ENCODE measurements at places on chromosomes 6 and 20. TPM values are rescaled to one million over a fixed set of nuclear protein-coding genes. Genes with fewer than 3 reads are reported as not detected.

- no peak for DNase-seq
These were observed 274.0 kb upstream of the POU3F2 start for GRCh38 chr6:98560418-98560817.

DNA sequence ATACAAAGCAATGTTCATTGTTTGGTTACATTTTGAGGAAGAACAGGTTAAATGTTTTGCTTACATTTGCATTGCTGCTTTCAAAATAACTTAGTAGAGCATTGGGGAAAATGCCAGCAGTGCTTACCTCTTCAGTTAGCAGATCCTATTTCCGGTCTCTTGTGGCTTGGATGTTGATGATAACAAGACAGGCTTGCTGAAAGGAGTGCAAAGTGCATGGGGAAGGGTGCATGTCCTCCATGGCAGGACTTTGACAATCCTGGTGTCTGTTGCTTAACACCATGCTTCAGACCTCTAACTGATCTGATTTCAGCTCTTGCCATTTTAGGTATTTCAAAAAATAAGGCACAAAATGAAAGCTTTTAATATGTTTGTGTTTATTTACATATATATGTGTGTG lies 21.1 kb downstream of the TPD52L1 start:
- no peak for DNase-seq

GRCh38 chr6:135909737-135910387 lies 58.4 kb downstream of the PDE7B start:
- no peak for DNase-seq

Gene IL17A
- total RNA-seq = not detected

Gene IRAK1BP1
- total RNA-seq = 6.2 TPM

Gene L3MBTL3
- 4.1 TPM for total RNA-seq

Gene RAB5IF
- 69.9 TPM for total RNA-seq

DNA sequence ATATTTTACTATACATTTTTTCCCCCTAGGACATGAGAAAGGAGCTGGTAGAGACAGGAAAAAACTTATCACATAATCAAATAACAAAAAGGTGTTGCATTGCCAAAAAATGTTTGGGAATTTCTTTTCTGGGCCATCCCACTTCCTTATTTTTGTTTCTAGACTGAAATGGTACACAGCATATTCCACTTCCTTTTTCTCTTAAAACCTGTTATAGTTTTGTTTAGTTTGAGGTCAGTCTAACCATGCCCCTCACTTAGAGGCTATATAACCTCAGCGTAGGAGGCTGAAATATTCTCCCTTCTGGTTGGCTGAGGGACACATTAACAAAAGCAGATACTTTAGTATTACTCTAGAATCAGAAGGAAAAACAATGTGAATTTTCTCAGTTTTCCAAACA lies 323.9 kb downstream of the GJA1 start:
- DNase-seq = no peak

Gene SIRPB2
- 4.9 TPM for total RNA-seq

Gene TDRD6
- total RNA-seq = 0.46 TPM

GRCh38 chr6:66051812-66052211 lies 344.8 kb upstream of the EYS start:
- DNase-seq = no peak

GRCh38 chr6:79040083-79040482 lies 38.0 kb downstream of the PHIP start:
- DNase-seq = no peak

DNA sequence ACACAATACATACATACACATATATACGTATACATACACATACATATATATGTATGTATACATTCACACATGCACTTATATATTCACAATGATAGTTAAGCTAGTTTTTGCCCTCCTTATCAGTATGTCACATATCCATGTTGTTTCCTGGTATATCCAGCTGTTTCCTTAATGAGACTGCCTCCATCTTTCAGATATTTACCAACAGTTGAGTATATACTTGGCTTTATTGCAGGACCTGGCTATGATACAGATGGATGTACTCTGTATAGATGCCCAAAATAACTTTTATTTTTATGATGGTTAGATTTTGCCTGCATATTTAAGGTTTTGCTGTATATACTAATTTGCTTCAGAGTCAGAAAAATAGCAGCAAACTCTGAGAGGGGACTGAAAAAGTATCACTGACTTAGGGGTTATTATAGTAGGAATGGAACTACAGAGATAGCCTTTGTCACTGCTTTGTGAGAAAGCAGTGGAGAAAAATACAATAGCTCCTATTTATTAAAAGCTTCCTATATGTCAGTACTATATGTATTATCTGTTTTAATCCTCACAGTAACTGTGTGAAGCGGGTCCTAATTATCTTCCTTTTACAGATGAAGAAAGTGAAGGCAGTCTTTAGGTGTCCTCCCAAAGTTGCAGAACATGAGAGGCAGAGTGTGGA lies 35.5 kb downstream of the CARMIL1 start:
- DNase-seq = no peak

Gene ZNF334
- 1.1 TPM for total RNA-seq

DNA sequence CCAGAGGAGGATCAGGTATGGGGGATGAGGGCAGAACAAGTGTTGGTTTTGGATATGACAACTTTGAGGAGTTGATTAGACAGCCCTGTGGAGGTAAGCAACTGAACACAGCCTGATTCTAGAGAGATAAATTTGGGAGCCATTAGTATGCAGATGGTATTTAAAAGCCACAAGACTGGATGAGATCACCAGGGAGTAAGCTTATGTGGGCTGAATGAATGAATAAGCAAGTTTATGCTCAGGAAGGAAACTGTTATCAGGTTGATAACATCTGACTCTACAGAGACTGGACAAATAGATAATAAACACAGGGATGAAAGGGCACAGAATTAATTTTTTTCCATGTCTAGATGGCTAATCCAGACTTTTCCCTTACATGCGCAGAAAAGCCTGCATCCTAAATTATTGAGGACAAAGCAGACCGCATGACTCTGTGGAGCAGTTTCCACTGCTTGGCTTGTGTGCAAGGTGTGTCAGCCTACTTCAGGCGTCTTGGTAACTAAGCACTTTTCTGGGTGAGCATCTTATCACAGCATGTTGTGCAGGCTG lies 150.6 kb downstream of the GJA10 start:
- DNase-seq = no peak

GRCh38 chr6:139572001-139572400 lies 197.6 kb upstream of the CITED2 start:
- no peak for DNase-seq

- DNase-seq = peak; percentile 54
These were observed 230.8 kb downstream of the BCAS1 start for GRCh38 chr20:53839423-53840176.

DNA sequence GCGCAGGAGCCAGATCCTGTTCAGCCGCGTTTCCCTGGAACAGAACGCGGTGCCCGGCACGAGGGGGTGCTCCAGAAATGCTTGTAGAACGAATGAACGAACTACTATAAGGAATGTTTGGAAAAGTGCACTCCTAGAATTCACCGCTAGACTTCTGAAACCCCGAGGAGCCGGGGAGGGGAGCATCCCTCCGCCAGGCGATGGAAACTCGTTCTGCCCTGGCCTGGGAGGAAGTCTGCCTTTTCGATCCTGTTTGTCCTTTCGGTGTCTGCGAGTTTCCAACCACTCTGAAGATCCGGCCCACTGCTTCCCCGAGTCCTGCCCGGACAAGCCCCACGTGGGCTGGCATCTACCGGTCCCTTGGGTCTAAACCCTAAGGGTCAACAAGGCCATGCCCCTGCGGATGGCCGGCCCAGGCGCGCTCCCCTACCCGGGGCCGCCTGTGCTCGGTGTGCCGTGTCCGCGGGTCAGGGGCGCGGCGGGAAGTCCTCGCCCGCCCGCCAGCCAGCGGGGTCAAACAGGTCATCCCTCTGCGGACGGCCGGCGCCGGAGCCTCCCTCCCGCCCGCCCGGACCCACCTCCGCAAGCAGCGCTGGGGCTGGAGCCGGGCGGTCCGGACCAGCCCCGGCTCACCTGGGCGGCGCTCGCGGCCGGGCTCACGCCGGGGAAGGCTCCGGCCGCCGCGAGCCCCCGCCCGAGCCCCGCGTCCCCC lies 526 bp downstream of the SULF2 start:
- DNase-seq = peak; percentile 75

- DNase-seq = no peak
These were observed 188.2 kb downstream of the CDKAL1 start for GRCh38 chr6:20722455-20722854.

- no peak for DNase-seq
These were observed 46.3 kb upstream of the PLN start for GRCh38 chr6:118501765-118502164.

Gene GJA1
- 101 TPM for total RNA-seq

DNA sequence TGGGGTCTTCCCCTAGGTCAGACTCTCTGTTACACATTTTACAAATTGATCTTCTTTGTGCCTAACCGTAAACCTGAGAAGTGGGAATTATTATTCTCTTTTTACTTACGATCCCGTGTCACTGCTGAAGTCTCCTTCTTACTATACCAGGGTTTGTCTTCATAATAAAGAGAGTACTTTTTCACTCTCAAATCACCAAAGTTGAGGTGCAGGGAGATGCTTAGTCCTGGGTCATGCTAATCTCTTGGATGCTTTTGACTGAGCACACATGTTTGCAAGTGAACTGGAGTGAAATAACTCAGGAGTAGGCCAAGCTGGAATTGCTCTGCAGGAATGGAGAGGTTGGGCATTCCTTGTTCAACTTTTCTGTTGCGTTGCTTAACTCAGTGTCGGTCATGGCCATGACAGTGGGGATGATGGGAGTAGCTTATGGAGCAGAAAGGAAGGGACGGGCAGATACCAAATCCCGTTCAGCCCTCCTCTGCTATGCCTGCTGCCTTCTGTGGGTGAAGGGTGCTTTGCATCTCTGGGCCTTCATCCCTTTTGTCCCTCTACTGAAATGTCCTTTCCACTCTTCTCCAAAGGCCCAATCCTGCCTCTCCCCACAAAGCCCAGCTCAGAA lies 15.2 kb upstream of the TAGAP start:
- no peak for DNase-seq

- peak; percentile 94 for DNase-seq
These were observed at the start of gene NECAB3 for GRCh38 chr20:33674294-33675135. NECAB3 (minus strand) TSS chr20:33674428; CDS start chr20:33674352, 76 bp downstream.

DNA sequence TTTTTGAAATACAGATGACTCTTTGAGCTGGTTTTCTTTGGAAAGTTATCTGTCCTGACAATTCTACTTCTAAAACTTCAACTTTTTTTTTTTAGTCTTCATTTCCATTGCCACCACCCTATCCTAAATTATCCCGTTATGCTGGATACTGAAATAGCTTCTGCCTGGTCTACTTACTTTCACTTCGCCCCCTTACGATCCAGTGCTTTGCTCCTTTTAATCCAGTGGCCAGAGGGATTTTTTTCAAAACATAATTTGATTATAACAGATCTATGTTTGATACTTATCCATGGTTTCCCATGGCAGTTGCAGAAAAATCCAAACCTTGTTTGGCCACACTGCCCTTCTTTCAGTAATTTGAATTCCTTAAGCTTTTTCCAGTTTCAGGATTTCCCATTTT lies 27.4 kb downstream of the ASXL1 start:
- DNase-seq = no peak

Gene ARFGEF2
- 44.1 TPM for total RNA-seq

DNA sequence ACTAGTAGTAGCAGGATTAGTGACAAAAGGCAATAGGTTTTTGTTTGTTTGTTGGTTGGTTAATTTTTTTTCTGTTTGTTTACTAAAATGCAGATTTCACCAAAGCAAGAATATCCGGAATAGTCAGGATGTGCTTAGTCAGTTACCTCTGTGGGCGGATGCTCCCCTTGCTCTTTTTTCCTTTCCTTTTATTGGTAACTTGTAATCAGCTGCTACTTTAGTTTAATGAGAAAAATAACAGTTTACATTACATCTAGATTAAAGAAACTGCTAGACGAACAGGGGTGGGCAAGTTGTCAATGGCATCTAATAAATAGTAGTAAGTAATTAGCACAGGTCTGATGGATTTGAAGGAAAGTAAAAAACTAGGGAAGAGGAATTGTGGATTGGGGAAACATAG lies 646.9 kb upstream of the FLRT3 start:
- DNase-seq = no peak

Gene SMLR1
- not detected for total RNA-seq

- peak; percentile 89 for DNase-seq
These were observed at the start of the genes DEFB124 and REM1 for GRCh38 chr20:31474758-31475427. DEFB124 (minus strand) TSS chr20:31475127; CDS start chr20:31473013, 2,114 bp downstream. REM1 (plus strand) TSS chr20:31475288; CDS start chr20:31476446, 1,158 bp downstream.

Gene GABRR1
- not detected for total RNA-seq

Gene SAMD3
- not detected for total RNA-seq

Gene GNAS-AS1
- total RNA-seq = 0.74 TPM

Gene BMP5
- total RNA-seq = 1.6 TPM

DNA sequence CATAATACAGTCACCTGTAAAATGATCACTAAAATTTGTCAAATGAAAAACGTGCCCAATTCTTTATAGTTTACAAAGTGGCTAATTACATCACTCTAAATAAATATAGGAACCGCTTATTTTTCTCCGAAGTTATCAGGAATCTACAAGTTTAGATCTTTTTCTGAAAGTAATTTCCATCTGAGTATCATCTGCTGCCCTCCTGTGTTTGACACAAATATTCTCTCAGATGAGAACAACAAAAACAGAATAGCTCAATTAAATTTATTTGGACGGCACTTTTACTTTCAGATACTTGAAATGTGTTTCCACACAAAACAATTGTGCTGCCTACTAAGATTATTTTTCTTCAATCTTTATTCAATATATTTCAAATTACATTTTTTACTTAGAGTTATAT lies 5.0 kb downstream of the SF3B5 start:
- no peak for DNase-seq

GRCh38 chr6:107579456-107580056 lies 89.6 kb downstream of the SOBP start:
- no peak for DNase-seq

DNA sequence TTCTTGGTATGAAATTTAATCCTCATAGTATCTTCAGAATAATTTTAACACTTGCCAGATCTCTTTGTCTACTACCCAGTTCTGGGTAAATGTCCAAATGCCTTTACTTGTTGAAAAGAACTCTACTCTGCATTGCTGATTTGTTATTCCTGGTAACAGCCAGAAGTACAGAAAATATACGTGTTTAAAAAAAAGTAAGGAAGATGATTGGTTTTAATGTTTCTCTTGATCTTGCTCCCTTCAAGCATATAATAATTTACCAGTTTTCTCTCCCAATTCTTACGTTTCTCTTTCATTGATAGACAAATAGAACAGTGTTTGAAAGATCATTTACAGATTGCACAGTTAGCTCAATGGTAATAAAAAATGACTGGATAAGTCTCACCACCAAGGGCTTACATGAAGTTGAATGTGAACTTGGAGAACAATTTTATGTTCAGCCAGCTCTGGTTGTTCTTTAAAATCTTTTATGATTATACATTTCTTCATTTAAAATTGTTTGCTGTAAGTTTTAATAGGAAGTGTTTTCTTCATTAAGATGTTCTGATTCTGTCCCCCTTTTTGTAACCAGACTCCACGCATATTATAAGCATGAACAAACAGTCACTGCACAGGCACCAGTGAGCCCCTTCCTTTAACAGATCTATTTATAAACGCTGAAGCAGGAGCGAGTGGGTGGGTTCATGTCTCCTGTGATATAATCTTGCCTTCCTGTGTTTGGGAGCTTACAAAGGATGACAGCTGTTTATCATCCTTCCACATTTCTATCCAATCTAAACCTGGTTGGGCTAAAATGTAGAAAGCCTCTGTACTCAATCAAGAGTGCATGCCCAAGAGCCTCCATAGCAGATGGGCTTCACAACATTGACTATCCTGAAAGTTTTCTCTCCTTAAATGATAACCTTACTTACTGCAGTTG lies 299.5 kb downstream of the PRL start:
- no peak for DNase-seq
